SK-N-DZ (cell line): ENCODE measurements at places on chromosomes 5 and 9.

- no peak for DNase-seq
Measured at GRCh38 chr5:137760719-137761516, 6.8 kb upstream of the HNRNPA0 start.

- DNase-seq, result no peak
Measured at GRCh38 chr5:16866273-16866672, 69.8 kb downstream of the MYO10 start.

- no peak for DNase-seq
Measured at GRCh38 chr5:83509540-83509939, 38.0 kb downstream of the VCAN start.

DNA sequence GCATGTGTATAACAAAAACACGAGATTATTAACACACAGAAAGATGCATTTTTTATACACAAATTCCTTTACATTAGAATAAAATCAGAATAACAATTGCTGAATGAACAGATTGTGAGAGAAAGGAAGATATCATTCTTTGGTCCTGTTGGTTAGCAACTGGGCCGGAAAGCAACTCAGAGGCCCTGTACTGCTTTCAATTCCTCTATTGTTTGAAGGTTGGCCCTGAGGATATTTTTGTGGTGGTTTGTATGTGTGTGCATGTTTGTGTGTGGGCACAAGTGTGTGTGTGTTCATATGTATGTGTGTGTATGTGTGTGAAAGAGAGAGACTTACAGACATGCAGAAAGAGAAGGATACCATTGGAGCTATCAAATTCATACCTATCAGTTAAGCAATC, 356.8 kb upstream of the DMAC1 start:
- DNase-seq, result no peak

- no peak for DNase-seq
Measured at GRCh38 chr9:108885643-108886348, 23.7 kb downstream of the ACTL7A start.

GRCh38 chr9:85536076-85536475, 205.7 kb downstream of the AGTPBP1 start:
- no peak for DNase-seq

- DNase-seq, result no peak
Measured at GRCh38 chr5:65916636-65917035, 9.7 kb upstream of the ERBIN start.

DNA sequence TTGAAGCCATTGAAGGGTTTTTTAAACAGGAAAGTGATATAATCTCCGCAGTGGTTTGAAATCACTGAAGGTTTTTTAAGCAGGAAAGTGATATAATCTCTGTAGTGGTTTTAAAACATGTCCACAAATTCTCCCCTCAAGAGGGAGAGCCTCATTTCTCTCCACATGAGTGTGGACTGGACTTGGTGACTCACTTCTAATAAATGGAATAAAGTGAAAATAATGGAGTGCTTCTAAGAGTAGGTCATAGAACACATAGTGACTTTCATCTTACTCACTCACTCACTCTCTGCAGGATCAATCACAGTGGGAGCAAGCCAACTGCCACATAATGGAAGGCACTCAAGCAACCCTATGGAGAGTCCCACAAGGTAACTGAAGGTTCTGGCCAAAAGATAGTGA, 12.0 kb downstream of the CTNNAL1 start:
- no peak for DNase-seq

- DNase-seq, result no peak
Measured at GRCh38 chr9:70531311-70531710, 116.9 kb upstream of the KLF9 start.

DNA sequence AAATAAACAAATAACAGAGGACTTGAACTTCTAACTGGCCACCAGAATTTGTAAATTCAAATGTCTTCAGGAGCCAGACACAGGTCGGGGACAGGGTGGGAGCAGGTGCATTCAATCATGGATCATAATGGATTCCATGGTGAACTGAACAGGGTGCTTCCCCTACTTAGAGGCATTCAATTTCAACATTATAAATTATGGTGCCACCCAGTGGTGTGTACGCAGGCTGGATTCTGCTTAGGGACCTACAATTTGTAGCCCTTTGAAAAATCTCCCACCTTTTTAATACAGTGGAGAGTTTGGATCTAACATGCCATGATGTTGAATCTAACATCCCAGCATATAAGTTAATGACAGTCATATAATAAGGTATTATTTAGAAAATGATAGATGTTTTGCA, 22.3 kb downstream of the KLF9 start:
- DNase-seq, result peak; percentile 30

DNA sequence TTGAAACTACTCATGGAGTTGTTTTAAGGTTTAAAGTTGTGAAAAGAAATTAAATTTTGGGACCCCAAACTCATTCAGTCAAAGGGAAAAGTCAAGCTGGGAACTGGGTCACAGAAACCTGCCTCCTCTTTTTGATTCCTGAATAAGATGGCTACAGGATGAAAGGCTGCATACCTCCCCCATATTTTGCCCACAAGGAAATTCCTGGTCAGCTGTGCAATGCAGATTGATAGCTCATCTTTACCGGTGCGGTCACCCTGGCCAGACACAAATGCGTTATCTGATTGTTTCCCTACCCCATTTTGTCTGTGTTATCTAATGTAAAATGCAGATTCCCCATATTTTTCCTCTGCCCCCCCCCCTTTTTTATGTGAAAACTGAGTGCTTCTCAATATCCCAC, 1.3 kb downstream of the HAVCR2 start:
- DNase-seq, result no peak

DNA sequence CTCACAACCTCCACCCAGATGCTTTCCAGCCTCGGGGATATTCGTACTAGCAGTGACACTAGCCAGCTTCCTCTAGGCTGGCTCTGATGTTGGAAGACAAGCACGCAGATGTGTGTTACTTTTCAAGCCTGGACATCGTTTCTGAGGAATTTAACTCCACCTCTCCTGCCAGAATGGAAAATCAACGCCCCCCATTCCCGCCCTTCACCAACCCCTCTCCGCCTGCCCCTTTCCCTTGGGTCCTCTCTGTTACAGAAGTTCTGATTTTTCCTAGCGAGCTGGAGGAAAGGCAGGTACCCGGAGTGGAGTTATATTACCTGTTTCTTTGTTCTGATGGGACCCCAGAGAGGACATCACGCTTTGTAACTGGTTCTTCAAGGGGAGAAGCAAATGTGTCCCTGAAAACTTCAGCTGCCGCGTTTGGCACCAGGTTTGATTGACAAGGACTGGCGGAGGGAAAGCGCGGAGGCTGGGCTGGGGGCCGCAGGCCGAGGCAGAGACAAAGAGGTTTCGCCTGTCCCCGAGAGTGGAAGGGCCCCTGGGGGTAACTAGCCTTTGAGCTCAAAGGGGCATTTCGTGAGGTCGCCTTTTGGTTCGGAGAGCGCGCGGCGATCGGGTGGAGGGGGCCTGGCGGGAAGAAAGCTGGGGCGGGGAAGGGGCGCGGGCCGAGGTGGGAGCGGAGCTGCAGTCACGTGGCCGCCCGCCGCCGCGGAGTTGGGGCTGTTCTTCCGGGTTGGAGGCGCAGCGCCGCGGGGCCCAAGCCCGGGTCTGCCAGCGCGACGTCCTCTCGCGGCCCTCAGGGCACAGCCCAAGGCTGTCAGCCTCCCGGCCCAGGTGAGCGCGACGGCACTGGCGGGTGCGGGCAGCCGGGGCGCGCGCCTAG, at the start of gene NNT:
NNT (plus strand) TSS at position 720 of the 883 bp plus-strand sequence. CDS start 6,016 bp downstream, outside the sequence.
- peak; percentile 82 for DNase-seq

DNA sequence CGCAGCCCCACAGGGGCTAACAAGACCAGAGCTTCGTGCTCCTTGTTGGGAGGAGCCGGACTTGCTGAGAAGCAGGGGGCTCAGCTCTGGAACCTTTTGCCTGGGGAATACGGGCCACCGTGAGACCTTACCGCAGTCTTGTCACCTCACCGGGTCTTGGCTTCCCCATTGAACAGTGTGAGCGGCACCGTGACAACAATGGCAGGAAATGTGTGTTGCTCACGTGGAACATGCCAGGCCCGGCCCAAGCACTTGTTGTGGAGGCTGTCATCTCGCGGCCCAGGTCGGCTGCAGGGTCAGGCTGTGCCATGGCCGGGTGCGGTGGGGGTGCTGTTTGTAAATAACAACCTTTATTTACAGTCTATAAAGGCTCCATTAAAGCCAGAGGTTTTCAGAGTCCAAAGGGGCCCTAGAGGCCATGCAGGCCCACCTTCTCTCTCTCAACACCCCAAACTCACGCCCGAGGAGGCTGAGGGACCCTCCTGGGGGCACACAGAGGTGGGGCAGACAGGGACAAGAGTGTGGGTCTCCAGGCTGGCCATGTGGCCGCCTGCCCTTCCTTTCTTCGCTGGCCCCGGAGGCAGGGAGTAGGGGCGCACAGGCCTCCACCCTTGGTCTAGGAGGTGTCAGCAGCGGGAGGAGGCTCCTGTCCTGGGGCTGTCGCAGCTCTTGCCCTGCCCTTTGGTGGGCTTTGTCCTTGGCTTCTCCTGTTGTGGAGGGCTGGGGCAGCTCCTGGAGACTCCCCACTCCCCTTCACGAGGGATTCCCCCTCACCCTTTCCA, 79.7 kb downstream of the TSPAN17 start:
- DNase-seq, result no peak
